ENCODE measurements at places on chromosomes 3 and 15. TPM values are rescaled to one million over a fixed set of nuclear protein-coding genes. Genes with fewer than 3 reads are reported as not detected.

GRCh38 chr15:92617549-92618520 is 37.7 kb downstream of the FAM174B start:
- no peak for DNase-seq

GRCh38 chr3:27431116-27431515 is 53.1 kb downstream of the SLC4A7 start:
- no peak for DNase-seq

- no peak for DNase-seq
These were observed 427.5 kb downstream of the PDCD6IP start for GRCh38 chr3:34225821-34226366.

- DNase-seq: no peak
These were observed 28.6 kb downstream of the COLQ start for GRCh38 chr3:15492847-15493360.

- DNase-seq: no peak
These were observed 81.8 kb upstream of the SKOR1 start for GRCh38 chr15:67743558-67743957.

GRCh38 chr15:96470681-96471310 is 140.3 kb downstream of the NR2F2 start:
- no peak for DNase-seq

GRCh38 chr15:89404023-89404422 is 69.4 kb upstream of the POLG start:
- no peak for DNase-seq

- DNase-seq: no peak
These were observed 60.3 kb upstream of the UBE2Q2 start for GRCh38 chr15:75782926-75783325.

DNA sequence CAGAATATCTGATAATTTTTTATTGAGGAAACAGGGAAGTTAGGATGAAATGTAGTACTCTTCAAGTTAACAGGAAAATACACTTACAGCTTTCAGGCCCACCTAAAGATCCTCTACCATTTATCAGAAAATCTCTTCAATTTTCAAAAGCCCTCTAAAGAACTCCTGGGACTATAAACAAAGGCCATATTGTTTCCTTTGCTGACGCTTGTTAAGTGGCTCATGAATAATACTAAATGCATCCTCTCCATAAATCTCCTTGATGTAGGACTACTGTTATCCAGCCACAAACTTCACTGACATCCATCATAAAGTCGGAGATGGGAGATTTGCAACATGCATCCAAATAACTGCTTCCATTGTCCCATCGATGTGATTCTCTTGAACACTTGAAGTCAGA is 326.5 kb downstream of the ZIC1 start:
- DNase-seq: no peak

GRCh38 chr15:68620721-68621527 is 42.1 kb downstream of the CORO2B start:
- no peak for DNase-seq

DNA sequence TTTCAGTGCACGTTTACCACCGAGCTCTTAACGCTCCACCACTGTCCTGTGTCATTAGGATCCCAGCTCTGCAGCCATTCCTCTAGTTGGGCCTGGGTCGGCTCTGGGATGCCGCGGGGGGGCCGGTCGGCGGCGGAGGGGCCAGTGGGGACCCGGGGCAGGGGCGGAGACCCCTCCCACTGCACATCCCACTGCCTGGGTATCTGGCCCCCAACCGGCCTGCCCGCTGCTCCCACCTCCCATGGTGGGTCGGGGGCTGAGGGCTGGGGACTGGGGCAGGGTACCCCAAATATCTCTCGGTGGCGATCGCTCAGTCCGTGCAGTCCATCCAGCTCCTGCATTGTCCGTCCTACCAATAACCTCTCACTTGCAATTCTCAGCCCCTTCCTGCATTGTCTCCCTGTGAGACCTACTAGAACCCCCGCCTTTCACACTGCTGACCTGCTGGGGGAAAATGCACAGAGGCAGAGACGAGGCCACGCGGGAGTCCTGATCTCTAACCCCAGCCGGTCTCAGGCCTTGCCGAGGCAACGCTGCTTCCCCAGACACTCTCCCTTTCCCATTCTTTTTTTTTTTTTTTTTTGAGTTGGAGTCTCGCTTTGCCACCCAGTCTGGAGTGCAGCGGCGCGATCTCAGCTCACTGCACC is 24.0 kb upstream of the MUC20 start:
- DNase-seq: no peak

DNA sequence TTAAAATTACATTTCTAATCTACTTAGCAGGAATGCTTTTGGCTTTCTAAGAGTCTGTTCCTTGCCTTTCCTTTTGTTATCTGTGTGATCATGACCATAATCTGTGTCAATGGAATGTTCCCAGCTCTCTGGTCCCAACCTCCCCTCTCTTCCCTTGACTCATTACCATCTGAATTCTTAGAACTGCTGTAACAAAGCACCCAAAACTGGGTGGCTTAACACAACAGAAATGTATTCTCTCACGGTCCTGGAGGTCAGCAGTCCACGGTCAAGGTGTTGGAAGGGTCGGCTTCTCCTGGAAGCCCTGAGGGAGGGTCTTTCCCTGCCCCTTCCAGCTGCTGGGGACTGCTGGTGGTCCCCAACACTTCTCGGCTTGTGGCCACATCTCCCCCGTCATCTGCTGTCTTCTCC is 81.1 kb downstream of the LRRK1 start:
- no peak for DNase-seq

DNA sequence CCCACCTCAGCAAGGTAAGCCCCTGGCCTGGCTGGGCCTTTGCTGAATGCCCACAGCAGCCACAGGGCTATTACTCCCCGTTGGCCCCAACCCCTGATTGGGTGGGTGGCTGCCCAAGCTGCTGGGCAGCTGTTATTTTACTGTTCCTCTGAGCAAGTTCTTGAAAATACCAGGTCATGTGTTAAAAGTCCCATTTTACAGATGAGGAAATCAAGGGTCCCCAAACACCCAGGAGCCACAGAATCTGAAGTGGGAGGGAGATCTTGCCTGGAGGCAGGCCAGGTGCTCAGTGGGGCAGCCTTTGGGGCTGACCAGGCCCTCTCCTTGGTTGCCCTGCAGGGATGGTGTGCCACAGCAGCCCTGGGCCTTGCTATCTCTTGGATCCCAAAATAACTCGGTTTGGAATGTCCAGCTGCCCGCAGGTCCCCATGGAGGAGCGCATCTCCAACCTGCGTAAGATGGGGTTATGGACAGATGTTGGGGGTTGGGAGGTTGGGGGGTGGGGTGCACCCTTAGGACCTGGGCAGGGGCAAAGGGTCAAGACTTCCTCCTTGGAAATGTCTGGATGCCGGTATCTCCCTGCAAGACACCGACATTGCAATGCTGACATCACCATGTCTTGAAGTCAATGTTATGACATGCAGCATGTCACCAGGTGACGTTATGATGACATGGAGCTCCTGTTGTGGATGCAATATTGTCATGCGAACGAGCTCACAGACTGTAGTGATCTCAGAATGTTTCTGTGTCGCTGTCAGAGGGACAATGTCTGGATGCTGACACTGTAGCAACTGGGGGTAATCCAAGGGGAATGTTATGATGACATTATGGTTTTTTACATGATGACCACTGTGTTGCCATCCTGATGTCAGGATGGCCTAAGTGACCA is 13.3 kb upstream of the CSPG4 start:
- no peak for DNase-seq

- DNase-seq: no peak
These were observed 12.8 kb downstream of the GPR176 start for GRCh38 chr15:39907216-39907615.

DNA sequence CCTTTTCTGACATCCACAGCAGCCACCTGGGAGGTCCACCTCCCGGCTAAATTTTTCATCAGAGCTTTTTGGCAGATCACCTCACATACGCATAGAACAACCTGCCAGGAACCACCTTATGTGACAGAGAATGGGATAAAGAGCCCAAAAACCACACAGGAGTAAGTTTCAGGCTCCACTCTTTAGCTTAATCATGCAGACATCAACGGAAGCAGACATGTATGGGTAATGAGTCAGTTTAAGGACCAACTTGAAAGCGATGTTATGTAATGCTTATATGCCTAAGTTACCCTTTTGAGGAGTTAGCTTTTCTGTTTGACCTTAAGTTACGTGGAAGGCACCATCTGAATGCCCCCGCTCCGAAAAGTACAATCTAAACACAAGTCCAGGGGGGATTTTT is 183.3 kb upstream of the BHLHE40 start:
- no peak for DNase-seq

DNA sequence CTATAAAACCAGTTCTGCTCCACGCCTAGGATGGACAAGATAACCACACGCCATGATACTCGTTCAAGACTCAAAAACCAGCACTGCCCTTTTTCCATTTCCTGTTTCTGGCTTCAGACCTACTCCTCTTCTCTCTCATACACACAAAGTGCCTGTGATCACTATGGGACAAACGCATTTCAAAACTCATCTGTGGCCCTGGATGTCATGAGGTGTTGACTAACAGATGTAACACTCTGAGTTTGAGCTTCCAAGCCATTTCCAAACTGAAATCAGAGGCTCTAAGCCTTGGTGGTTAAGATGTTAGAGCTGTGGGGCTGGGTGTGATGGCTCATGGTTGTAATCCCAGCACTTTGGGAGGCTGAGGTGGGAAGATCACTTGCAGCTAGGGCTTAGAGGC is 55.7 kb upstream of the LMOD3 start:
- DNase-seq: no peak

GRCh38 chr3:190326930-190327329 is 4.7 kb upstream of the CLDN1 start:
- DNase-seq: no peak

DNA sequence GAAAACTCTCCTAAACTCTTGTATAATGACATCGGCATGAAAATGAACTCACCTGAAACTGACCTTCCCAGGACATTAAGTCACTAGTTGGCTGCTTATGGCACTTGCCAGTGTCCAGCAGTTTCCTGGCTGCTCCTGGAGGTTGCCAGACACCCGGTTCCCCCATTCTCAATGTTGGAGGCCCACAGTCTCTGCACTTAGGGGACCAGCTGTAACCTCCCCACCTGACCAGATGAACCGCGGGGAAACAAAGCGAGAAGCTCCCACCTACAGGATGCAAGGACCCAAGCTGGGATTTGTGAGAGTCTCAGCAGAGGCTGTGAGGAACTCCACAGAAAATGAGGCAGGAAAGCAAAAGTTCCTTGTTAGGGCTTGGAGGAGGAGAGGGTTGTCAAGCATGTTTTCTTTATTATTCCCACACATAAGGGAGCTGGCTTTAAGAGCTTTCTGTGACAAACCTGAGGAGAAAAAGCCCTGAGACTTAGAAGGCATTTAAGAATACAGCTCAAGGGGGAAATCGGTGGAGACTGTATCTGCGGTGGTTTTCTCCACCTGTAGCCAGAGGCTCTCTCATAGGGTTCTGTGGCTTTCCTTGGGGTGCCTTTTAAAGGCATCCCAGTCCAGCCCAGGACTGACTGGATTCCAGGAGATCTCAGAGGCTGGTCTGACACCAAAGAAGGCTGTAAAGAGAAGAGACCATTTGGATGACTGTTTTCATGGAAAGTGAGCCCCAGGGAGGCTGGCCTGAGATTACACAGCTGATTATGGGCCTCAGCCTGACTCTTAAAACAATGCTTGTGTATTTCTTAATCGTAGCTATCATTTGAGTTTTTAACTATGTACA is 4.6 kb downstream of the TPM1 start:
- no peak for DNase-seq

DNA sequence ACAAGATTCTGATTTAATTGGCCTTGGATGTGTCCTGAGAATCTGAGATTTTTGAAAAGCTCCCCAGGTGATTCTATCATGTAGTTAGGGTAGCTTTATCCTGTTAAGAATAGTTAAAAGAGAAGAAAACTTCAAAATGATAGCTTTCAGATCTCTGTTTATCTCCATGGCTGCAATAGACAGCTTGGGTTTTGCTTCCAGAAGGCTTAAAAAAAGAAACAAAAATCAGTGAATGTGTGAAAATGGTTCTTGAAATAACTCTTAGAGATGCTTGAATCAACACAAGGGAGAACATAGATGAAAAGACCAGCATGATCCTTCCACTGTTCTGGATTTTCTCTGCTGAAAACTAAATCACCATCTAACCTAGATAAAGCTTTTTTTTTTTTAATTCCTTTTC is 60.8 kb upstream of the TMC3 start:
- no peak for DNase-seq

DNA sequence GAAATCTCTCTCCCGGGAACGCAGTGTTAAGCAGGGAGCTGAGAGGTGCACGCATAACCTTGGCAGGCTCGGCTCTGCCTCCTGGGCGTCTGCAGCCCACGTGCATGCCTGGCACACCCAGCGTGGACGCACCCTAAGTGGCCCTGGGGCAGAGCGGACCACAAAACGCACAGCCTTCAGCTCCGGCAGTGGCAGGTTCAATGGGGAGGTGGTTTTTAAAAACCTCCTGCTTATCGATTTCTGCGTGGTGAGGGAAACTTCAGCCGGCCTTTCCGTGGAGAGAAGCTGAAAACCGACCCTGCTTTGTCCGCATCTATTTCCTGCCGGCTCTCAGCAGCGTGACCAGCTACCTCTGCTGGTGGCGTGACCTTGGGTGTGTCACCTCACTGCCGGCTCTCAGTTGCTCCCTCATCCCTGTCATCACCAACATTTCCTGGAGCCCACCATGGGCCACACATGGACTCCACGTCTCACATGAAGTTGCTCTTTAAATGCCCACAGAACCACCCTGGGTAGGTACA is 134.8 kb upstream of the MEF2A start:
- no peak for DNase-seq

GRCh38 chr3:49665822-49666519 is 8.2 kb upstream of the APEH start:
- no peak for DNase-seq

GRCh38 chr3:55649554-55649953 is 162.4 kb upstream of the WNT5A start:
- no peak for DNase-seq

DNA sequence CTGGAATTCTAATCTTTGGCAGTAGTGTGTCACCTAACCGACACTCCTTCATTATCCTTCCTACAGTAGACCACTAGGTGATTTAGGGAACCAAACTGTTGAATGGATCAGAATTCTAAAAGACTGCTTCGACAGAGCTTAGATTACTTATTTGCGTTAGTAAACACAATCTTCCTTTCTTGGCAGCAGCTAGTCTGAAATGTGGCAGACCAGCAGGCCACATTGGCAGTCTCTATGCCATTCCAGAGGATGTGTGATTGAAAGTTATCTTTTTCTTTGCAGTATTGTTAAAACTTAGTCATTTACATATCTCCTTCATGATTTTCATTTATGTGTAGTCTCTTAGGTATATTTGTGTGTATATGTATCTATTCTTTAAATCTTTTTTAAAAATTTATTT is 23.6 kb downstream of the MBNL1 start:
- no peak for DNase-seq

The NR1I2 gene
- total RNA-seq: 0.25 TPM

The STRC gene
- total RNA-seq: 2.1 TPM

The UNC13C gene
- not detected for total RNA-seq

The GOLGA6L26 gene
- not detected for total RNA-seq

The PCOLCE2 gene
- not detected for total RNA-seq

The CFAP100 gene
- total RNA-seq: not detected

The MB21D2 gene
- total RNA-seq: 0.78 TPM

The ACTR8 gene
- total RNA-seq: 13.7 TPM

The FHIT gene
- 90.6 TPM for total RNA-seq

The SLCO2A1 gene
- total RNA-seq: not detected

The CYP8B1 gene
- not detected for total RNA-seq

Data from CD4-positive, alpha-beta T cell (primary cell).